ENCODE measurements at places on chromosomes 11 and 22.
A peak's percentile ranks its signal among the peaks of the same experiment; 100 is the strongest.

- H3K4me3 ChIP-seq = no peak overlapping the region
- H3K4me1 ChIP-seq = no peaks in the 10 kb centered on the region
- no peaks in the 10 kb centered on the region for H3K27me3 ChIP-seq
- H3K36me3 ChIP-seq = no peaks in the 10 kb centered on the region
- H3K27ac ChIP-seq = no peak overlapping the region
- DNase-seq = no peak
Observed at GRCh38 chr22:45922256-45922655, 54.7 kb downstream of the WNT7B start.

GRCh38 chr11:57801183-57801485 is 39.5 kb downstream of the CTNND1 start:
- H3K27me3 ChIP-seq = no peaks in the 10 kb centered on the region
- DNase-seq = no peak
- peaks cover 6% of the 10 kb centered on the region for H3K36me3 ChIP-seq
- no peak overlapping the region for H3K4me3 ChIP-seq

- H3K4me3 ChIP-seq = no peak overlapping the region
- H3K36me3 ChIP-seq = peaks cover 54% of the 10 kb centered on the region
- DNase-seq = no peak
- H3K27me3 ChIP-seq = no peaks in the 10 kb centered on the region
- peaks cover 5% of the 10 kb centered on the region for H3K4me1 ChIP-seq
- H3K27ac ChIP-seq = no peak overlapping the region
Observed at GRCh38 chr11:4025967-4026324, 68.7 kb upstream of the RRM1 start.

- DNase-seq = no peak
- H3K27me3 ChIP-seq = no peaks in the 10 kb centered on the region
- no peaks in the 10 kb centered on the region for H3K4me1 ChIP-seq
Observed at GRCh38 chr11:70128435-70128906, 50.4 kb downstream of the ANO1 start.

DNA sequence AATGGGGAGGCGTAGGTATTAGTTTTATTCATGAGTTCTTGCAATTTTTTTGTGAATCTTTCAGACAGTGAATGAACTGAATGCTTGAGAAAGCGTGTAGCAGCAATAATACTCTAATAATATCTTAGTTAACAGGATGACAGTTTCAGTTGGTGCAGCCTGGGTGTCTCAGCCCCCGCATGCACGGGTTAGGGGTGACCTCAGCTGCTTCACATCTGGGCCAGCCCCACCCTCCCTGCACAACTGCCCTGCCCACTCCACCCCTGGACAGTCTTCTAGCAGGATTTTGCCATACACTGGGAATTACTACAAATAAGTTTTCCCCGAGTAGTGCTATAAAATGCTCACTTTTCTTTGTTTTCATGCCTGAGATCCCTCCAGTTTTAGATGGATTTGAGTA is 83.2 kb downstream of the ST3GAL4 start:
- no peak overlapping the region for H3K27ac ChIP-seq
- peaks cover 4% of the 10 kb centered on the region for H3K4me1 ChIP-seq
- H3K36me3 ChIP-seq = no peaks in the 10 kb centered on the region
- H3K4me3 ChIP-seq = no peak overlapping the region

GRCh38 chr22:50674130-50674500 is 1.5 kb downstream of the SHANK3 start:
- no peak overlapping the region for H3K4me3 ChIP-seq
- H3K27ac ChIP-seq = no peak overlapping the region
- H3K27me3 ChIP-seq = peaks cover 30% of the 10 kb centered on the region
- H3K36me3 ChIP-seq = no peaks in the 10 kb centered on the region

GRCh38 chr22:45422237-45422983 is 8.9 kb downstream of the RIBC2 start:
- no peaks in the 10 kb centered on the region for H3K4me1 ChIP-seq
- no peak for DNase-seq
- no peak overlapping the region for H3K4me3 ChIP-seq
- H3K36me3 ChIP-seq = peaks cover 41% of the 10 kb centered on the region

DNA sequence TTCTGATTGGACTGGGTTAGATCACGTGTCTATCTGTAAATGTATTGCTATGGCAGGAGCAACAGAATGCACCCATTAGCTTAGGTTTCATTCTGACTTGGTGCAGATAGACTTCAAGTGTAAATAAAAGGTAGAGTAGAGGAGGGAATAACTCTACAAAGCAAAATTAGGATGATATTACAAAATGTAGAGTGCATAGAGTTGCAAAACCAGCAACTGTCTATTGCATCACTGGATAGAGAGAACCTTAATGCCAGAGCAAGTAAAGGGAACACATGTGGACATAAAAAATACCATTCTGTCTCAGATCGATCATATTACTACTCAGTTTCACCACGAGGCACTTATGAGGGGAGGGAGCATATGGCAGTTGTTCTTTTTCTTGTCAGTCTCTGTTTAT is 22.0 kb upstream of the CAT start:
- no peak for DNase-seq
- no peak overlapping the region for H3K27ac ChIP-seq
- H3K27me3 ChIP-seq = peaks cover 13% of the 10 kb centered on the region

- no peaks in the 10 kb centered on the region for H3K36me3 ChIP-seq
- H3K4me3 ChIP-seq = no peak overlapping the region
- H3K27ac ChIP-seq = no peak overlapping the region
- no peaks in the 10 kb centered on the region for H3K27me3 ChIP-seq
- DNase-seq = no peak
Observed at GRCh38 chr11:115672412-115672811, 168.2 kb upstream of the CADM1 start.

- no peak overlapping the region for H3K27ac ChIP-seq
- H3K36me3 ChIP-seq = no peaks in the 10 kb centered on the region
- peak; percentile 83 for DNase-seq
- H3K27me3 ChIP-seq = peaks cover 8% of the 10 kb centered on the region
- no peak overlapping the region for H3K4me3 ChIP-seq
Observed at GRCh38 chr11:32792948-32793475, 1.4 kb downstream of the CCDC73 start.

DNA sequence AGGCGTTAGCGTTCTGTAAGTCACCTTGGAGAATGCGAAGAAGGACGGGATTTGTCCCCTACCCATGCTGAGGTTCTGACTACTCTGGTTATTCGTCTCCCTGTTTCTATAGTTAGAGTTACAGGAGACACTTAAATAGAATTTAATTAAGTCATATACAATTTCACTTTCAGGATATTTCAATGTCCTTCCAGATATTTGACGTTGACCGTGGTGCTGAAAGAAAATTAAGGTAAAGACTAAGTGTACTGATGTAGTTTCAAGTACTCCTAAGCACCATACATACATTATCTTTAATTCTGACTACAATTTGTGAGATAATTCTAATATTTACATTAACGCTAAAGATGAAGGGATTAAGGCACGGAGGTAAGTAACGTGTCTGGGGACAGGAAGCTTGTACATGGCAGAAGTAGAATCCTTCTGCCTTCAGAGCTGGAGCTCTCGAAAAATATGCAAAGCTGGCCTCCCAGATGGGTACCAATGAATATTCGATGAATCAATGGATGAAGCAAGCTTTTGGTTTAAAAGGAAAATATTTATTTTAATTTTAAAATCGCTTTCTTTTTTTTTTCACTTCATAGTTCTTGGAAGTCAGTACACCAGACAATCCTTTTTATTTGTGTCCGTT is 539 bp upstream of the SLC36A4 start:
- peak overlapping the region; percentile 93 for H3K4me3 ChIP-seq
- no peaks in the 10 kb centered on the region for H3K27me3 ChIP-seq
- no peak for DNase-seq
- peaks cover 4% of the 10 kb centered on the region for H3K36me3 ChIP-seq
- peaks cover 17% of the 10 kb centered on the region for H3K4me1 ChIP-seq
- peak overlapping the region; percentile 89 for H3K27ac ChIP-seq

DNA sequence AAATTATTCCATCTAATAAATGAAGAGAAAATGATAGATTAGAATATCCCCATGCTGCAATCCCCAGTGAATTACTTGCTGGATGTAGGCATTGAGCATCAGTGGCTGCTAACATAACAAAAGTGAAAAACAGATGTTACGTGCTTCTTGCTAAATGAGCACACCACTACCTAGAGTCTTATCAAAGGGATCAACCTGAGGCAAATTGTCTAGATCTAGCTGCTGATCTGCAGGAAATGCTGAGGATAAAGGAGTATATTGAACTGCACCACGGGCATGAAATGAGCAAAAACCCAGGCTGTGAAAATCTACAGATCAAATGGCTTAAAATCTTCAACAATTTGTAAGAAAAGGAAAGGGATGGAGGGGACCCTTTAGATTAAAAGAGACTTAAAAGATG is 45.3 kb upstream of the SCUBE2 start:
- no peaks in the 10 kb centered on the region for H3K27me3 ChIP-seq
- no peak overlapping the region for H3K27ac ChIP-seq
- no peak overlapping the region for H3K4me3 ChIP-seq
- H3K4me1 ChIP-seq = peaks cover 8% of the 10 kb centered on the region
- H3K36me3 ChIP-seq = peaks cover 5% of the 10 kb centered on the region

GRCh38 chr22:27641049-27641795 is 160.3 kb downstream of the MN1 start:
- no peak overlapping the region for H3K4me3 ChIP-seq
- no peaks in the 10 kb centered on the region for H3K36me3 ChIP-seq
- no peaks in the 10 kb centered on the region for H3K4me1 ChIP-seq
- DNase-seq = no peak
- H3K27ac ChIP-seq = no peak overlapping the region

DNA sequence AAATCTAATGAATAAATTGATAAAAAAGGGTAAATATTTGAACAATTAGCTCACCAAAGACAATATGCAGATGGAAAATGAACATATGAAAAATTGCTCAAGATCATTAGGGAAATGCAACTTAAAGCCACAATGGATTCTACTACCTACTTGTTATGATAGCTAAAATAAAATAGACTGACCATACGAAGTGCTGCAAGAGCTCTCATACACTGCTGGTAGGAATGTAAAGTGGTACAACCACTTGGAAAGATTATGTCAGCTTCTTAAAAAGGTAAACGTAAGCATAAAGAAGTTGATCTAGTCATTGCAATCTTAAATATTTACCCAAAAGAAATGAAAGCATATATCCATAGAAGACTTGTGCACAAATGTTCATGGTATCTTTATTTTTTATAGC is 504.2 kb upstream of the ARHGAP42 start:
- no peaks in the 10 kb centered on the region for H3K4me1 ChIP-seq
- H3K27me3 ChIP-seq = no peaks in the 10 kb centered on the region
- H3K4me3 ChIP-seq = no peak overlapping the region
- H3K36me3 ChIP-seq = no peaks in the 10 kb centered on the region

DNA sequence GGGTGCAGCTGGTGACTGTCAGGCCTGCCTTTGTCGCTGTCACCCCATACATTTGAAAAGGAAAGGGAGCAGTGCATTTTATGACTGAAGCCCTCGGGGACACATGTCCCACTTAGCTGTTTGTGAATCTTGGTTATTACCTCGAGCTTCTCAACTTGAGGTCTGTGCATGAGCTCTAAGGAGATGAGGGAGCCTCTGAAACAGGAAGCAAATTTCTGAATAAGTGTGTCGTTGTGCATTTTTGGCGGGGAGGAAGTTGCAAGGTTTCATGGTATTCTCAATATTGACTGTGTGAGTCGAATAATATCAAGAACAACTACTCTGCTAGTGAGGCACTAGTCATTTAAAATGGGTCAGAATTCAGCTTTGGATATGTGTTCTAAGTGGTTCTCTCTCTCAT is 149.7 kb upstream of the PLET1 start:
- peaks cover 6% of the 10 kb centered on the region for H3K27me3 ChIP-seq
- no peak for DNase-seq
- no peaks in the 10 kb centered on the region for H3K36me3 ChIP-seq
- H3K4me1 ChIP-seq = no peaks in the 10 kb centered on the region
- no peak overlapping the region for H3K27ac ChIP-seq
- H3K4me3 ChIP-seq = no peak overlapping the region

DNA sequence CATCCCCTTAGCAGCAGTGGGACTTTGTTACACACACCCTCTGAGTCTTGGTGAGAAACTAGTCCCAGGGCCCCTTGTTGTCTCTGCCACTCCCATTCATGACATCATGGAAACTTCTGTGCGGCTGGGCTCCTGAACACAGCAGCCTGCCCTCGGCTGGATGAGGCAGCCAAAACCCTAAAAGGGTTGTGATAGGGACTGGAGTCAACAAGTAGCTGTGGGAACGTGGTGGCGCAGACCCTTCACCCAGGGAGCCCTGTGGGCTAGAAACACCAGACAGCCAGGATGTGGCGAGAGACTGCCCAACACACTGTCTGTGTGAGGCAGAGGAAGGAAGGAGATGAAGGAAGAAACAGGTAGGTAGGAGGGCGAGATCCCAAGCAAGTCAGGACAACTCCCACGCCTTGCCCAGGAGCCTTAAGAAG is 3.9 kb downstream of the CD3D start:
- H3K4me3 ChIP-seq = peak overlapping the region; percentile 81
- H3K27ac ChIP-seq = peak overlapping the region; percentile 96
- H3K27me3 ChIP-seq = no peaks in the 10 kb centered on the region

- H3K4me1 ChIP-seq = peaks cover 26% of the 10 kb centered on the region
- no peak for DNase-seq
- H3K36me3 ChIP-seq = peaks cover 19% of the 10 kb centered on the region
- H3K27ac ChIP-seq = no peak overlapping the region
Observed at GRCh38 chr22:19951346-19951745, 9.7 kb upstream of the TXNRD2 start.

DNA sequence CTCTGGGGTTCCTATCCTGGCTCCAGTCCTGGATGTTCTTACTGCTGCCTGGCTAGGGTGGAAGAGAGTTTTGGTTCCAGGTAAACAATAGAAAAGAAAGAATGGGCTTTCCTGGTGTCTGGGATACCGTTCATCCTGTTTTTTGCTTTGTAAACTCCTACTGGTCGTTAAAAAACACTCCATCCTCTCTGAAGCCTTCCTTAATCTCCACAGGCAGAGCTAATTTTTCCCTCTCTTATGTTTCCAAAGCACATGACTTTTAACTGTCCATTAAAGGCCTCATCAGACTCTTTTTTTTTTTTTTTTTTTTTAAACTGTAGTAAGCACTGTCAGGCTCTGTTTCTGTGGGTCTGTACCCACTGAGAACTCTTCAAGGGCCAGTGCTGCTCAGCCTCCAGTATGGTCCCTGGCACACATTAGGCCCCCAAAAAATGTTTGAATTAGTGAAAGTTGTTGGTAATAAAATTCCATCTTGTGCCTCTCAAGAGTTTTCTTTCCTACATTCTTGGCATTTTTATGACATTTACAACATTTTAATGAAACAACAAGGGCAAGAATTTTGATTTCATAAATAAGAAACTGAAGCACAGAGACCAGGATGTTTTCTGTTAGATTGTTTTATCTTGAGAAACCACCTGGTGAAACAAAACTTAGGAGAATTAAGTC is 104.2 kb downstream of the TEAD1 start:
- H3K4me1 ChIP-seq = no peaks in the 10 kb centered on the region
- peaks cover 23% of the 10 kb centered on the region for H3K27me3 ChIP-seq
- no peak overlapping the region for H3K4me3 ChIP-seq
- DNase-seq = no peak
- H3K27ac ChIP-seq = no peak overlapping the region
- H3K36me3 ChIP-seq = no peaks in the 10 kb centered on the region

GRCh38 chr11:71329165-71329510 is 76.8 kb upstream of the SHANK2 start:
- H3K4me3 ChIP-seq = no peak overlapping the region
- H3K27me3 ChIP-seq = no peaks in the 10 kb centered on the region
- no peaks in the 10 kb centered on the region for H3K36me3 ChIP-seq
- no peaks in the 10 kb centered on the region for H3K4me1 ChIP-seq
- DNase-seq = no peak
- no peak overlapping the region for H3K27ac ChIP-seq
